ENCODE measurements at places on chromosomes 12 and 14.

DNA sequence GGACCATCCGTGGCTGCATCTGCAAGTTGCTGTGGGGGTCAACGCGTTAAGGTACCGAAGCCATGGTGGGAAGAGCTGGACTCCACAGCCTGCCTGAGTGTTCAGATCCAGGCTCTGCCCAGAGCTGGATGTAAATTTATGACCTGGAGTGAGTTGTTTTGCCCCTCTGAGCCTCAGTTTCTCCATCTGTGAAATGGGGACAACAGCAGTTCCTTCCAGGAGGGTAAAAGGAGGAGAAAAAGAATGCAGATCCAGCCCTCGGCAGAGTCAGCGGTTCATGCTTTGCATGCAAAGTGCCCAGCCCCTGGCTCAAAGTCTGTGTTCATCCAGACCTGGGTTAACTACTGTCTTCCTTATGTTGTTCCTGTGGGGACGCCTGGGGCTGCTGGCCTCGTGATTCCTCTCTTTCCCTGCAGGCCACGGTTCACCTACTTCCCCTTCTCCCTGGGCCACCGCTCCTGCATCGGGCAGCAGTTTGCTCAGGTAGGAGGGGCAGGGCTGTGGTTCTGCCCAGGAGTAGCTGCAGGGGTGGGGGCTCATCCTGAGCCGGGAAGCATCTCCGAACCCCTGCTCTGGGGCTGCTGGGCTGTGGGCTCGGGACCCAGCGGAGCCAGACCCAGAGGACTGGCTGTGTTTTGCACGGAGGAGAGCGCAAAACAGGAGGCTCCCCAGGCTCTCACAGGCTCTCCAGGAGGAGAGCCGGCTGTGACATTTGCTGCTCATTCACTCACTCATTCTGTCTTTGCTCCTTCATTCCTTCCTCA, 41.9 kb downstream of the CYP46A1 start:
- H3K4me1 ChIP-seq: peaks cover 15% of the 10 kb centered on the region
- H3K36me3 ChIP-seq: no peaks in the 10 kb centered on the region
- H3K4me3 ChIP-seq: no peak overlapping the region
- DNase-seq: no peak
- no peaks in the 10 kb centered on the region for H3K27me3 ChIP-seq

GRCh38 chr12:56490360-56490759, 2.4 kb upstream of the GLS2 start:
- no peaks in the 10 kb centered on the region for H3K36me3 ChIP-seq
- H3K27ac ChIP-seq: no peak overlapping the region
- no peaks in the 10 kb centered on the region for H3K4me1 ChIP-seq
- H3K4me3 ChIP-seq: no peak overlapping the region
- DNase-seq: no peak

- H3K4me3 ChIP-seq: peak overlapping the region; percentile 100
- H3K36me3 ChIP-seq: no peaks in the 10 kb centered on the region
- no peaks in the 10 kb centered on the region for H3K27me3 ChIP-seq
- no peak overlapping the region for H3K27ac ChIP-seq
- DNase-seq: peak; percentile 27
These were observed 1.7 kb downstream of the ANKRD52 start for GRCh38 chr12:56256326-56256960.

DNA sequence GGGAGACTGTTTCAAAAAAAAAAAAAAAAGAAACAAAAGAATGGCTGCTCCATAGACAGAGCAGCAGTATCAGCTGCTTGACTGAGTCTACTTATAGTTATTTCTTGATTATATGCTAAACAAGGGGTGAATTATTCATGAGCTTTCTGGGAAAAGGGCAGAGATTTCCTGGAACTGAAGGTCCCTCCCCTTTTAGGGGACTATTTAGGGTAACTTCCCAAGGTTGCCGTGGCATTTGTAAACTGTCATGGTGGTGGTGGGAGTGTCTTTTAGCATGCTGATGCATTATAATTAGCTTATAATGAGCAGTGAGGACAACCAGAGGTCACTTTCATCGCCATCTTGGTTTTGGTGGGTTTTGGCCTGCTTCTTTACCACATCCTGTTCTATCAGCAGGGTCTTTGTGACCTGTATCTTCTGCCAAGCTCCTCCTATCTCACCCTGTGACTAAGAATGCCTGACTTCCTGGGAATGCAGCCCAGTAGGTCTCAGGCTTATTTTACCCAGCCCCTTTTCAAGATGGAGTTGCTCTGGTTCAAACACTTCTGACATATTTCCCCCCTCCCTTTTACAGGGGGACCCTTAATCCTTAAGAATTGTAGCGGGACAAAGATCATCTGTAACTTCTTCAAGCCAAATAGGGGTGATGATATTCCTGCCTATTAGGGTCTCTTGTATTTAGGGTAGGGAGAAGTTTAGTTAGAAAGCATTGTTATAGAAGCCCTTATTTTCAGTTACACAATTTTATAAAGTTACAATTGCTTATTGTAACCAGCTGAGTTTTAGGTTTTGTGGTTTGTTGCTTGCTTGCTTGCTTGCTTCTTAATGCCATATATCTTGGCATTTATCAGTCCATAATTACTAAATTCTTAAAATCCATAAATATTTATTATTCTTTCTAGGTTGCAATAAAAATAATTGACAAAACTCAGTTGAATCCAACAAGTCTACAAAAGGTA, 42.5 kb downstream of the MARK3 start:
- H3K4me1 ChIP-seq: peaks cover 12% of the 10 kb centered on the region
- H3K27me3 ChIP-seq: no peaks in the 10 kb centered on the region
- H3K27ac ChIP-seq: no peak overlapping the region

DNA sequence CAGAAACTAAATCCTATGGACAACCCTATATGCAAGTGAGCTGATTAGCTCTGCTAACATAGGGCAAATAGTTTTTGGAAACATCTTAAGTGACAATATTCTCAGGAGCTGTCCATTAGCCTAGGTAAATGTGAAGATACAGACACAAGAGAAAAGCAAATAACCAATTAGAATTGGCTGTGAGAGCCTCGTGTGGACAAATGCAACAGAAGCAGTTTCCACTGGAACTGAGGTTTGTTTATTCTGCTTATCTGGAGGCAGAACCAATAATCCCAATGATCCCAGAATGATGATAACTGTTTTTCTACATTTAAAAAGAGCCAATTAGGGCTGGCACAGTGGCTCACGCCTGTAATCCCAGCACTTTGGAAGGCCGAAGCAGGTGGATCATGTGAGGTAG, 43.2 kb upstream of the YAF2 start:
- no peaks in the 10 kb centered on the region for H3K36me3 ChIP-seq
- H3K27me3 ChIP-seq: no peaks in the 10 kb centered on the region
- H3K4me3 ChIP-seq: no peak overlapping the region

DNA sequence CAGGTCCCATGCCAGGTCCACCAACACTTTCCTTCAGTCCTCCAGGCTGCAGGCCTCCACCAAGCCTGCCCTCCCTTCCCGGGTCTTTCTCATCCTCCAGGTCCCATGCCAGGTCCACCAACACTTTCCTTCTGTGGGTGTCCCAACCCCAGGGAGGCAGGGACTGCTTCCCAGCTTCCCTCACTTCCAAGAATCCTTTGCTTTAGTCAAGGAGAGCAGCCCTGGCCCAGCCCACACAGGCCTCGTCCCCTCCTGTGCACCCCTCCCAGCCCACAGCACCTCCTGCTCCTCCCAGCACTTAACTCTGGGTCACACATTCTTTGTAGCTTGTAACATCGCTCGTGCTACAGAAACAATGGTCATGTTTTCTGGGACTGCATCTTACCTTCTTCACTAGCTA, 72.9 kb downstream of the TESC start:
- H3K4me3 ChIP-seq: no peak overlapping the region
- H3K4me1 ChIP-seq: no peaks in the 10 kb centered on the region
- no peaks in the 10 kb centered on the region for H3K27me3 ChIP-seq
- no peak for DNase-seq
- H3K27ac ChIP-seq: no peak overlapping the region
- H3K36me3 ChIP-seq: no peaks in the 10 kb centered on the region

GRCh38 chr14:99256483-99256874, 15.5 kb downstream of the BCL11B start:
- no peaks in the 10 kb centered on the region for H3K36me3 ChIP-seq
- no peak for DNase-seq
- H3K4me1 ChIP-seq: peaks cover 6% of the 10 kb centered on the region
- H3K27ac ChIP-seq: no peak overlapping the region
- no peak overlapping the region for H3K4me3 ChIP-seq

- DNase-seq: no peak
- no peaks in the 10 kb centered on the region for H3K36me3 ChIP-seq
- no peaks in the 10 kb centered on the region for H3K27me3 ChIP-seq
- H3K4me1 ChIP-seq: peaks cover 5% of the 10 kb centered on the region
These were observed 22.6 kb downstream of the ZFYVE21 start for GRCh38 chr14:103738166-103738565.

GRCh38 chr12:23049180-23049579, 424.2 kb downstream of the ETNK1 start:
- no peaks in the 10 kb centered on the region for H3K4me1 ChIP-seq
- no peak for DNase-seq
- no peaks in the 10 kb centered on the region for H3K36me3 ChIP-seq

DNA sequence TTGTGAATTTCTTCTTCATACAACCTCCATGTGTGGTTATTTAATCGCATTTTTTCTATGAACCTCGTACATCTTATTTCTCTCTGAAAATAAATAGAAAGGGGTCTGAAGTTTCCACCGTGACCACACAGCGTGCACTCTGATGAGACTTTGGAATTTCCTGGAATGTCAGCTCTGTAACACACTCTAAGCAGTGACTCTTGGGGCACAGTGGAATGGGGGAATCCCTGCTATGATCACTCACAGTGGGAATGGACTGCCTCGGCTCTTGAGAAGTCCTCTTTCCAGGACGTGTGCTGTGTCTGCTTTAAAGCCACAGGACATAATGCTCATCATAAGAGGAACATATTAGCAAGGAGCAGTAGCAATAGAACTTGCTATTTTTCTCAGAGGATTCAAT, 416.2 kb downstream of the EGLN3 start:
- H3K4me1 ChIP-seq: no peaks in the 10 kb centered on the region
- no peak overlapping the region for H3K27ac ChIP-seq
- no peaks in the 10 kb centered on the region for H3K36me3 ChIP-seq
- DNase-seq: no peak
- H3K27me3 ChIP-seq: no peaks in the 10 kb centered on the region

- H3K27me3 ChIP-seq: no peaks in the 10 kb centered on the region
- no peak overlapping the region for H3K4me3 ChIP-seq
- no peaks in the 10 kb centered on the region for H3K36me3 ChIP-seq
- peak; percentile 66 for DNase-seq
These were observed 307.1 kb downstream of the RPL10L start for GRCh38 chr14:46344327-46344937.

- H3K4me1 ChIP-seq: no peaks in the 10 kb centered on the region
- no peak overlapping the region for H3K4me3 ChIP-seq
- no peak for DNase-seq
These were observed 78.8 kb downstream of the ERC1 start for GRCh38 chr12:1069846-1070245.

GRCh38 chr12:21340403-21340802, 5.7 kb upstream of the SLCO1A2 start:
- H3K4me1 ChIP-seq: no peaks in the 10 kb centered on the region
- no peaks in the 10 kb centered on the region for H3K27me3 ChIP-seq
- H3K36me3 ChIP-seq: no peaks in the 10 kb centered on the region
- no peak for DNase-seq
- no peak overlapping the region for H3K27ac ChIP-seq

DNA sequence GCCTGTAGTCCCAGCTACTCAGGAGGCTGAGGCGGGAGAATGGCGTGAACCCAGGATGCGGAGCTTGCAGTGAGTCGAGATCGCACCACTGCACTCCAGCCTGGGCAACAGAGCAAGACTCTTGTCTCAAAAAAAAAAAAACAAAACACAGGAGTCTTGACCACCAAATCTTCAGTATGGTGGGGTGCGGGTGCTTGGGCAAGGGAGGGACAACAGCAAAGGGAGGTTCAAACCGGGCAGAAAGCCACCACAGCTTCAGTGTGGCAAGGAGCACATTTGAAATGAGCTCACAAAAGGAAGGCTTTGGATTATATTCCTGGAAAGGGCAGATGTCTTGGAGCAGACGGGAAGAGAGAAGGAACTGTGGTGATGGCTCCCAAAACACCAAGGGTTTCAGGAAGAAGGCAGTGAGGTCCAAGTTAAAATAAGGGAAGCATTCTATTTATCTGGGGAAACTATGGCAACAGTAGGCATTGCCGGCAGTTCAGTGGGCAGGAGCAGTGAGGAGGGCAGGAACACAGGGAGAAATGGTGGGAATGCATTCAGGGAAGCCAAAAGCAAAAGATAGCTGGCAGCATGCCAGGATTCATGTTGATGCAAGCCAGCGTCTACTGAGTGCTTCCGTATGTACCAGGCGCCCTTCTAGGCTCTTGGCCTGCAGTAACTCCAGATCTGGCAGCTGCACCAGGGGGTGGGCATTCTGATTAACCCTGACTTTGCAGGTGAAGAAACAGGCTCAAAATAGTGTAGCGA, 51.0 kb upstream of the SRSF5 start:
- no peak overlapping the region for H3K27ac ChIP-seq
- H3K4me1 ChIP-seq: peaks cover 61% of the 10 kb centered on the region
- H3K27me3 ChIP-seq: no peaks in the 10 kb centered on the region

Measured in neural progenitor cell (in vitro differentiated cells).